ENCODE measurements at places on chromosomes 16 and 17.

GRCh38 chr17:33667052-33667509 lies 374.0 kb upstream of the ASIC2 start:
- no peak for DNase-seq

DNA sequence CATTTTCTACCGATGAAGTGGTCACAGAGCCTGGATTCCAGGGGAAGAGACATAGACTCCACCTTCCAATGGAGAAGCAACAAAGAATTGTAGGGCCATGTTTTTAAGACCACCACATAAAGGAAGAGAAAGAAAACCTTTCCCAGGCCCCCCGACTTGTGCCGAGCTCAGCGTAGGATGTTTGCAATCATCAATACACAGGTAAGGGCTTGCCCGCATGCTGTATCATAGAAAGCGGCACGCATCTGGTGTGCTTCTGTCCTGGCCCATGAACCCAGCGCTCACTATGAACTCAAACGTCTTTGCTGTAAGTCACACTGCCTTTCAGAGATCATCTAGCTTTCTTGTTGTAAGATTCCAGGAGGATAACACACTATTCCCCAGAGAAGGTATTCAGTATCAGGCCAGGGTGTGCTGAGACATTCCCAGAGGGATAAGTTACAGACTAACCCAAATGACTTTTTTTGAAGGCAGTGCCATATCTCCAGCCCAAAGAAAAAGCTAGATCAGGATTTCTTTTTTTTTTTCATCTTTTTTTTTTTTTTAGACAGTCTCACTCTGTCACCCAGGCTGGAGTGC lies 79.5 kb upstream of the RPL38 start:
- DNase-seq, result no peak

DNA sequence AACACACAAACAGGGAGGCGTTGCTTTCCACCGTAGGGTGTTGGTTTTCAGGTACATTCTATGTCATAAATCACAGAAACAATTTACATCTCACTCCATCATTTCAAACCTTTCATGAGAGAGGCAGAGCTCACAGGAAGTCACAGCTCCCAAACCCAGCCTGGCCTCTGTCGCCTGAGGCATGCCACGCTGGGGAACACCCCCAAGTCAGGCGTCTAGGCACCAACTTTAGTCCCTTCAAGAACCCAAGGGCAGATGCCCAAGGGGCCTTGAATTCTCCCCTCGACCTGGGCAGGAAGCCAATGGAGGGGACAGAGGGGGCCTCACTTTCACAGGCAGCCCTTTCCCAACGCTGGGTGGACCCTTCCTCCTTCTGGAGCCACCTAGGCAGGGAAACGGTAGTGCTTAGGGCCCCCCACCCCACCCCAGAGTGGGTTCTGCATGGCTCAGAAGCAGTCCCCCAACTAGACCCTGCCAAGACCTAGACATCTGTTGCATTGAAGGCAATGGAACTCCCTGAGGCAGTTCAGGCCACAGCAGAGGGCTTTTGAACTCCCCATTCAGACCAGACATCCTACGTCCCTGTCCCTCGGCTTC lies 10.6 kb downstream of the TBX4 start:
- DNase-seq, result no peak

GRCh38 chr17:81660441-81660840 lies 4.1 kb upstream of the PDE6G start:
- DNase-seq, result no peak

DNA sequence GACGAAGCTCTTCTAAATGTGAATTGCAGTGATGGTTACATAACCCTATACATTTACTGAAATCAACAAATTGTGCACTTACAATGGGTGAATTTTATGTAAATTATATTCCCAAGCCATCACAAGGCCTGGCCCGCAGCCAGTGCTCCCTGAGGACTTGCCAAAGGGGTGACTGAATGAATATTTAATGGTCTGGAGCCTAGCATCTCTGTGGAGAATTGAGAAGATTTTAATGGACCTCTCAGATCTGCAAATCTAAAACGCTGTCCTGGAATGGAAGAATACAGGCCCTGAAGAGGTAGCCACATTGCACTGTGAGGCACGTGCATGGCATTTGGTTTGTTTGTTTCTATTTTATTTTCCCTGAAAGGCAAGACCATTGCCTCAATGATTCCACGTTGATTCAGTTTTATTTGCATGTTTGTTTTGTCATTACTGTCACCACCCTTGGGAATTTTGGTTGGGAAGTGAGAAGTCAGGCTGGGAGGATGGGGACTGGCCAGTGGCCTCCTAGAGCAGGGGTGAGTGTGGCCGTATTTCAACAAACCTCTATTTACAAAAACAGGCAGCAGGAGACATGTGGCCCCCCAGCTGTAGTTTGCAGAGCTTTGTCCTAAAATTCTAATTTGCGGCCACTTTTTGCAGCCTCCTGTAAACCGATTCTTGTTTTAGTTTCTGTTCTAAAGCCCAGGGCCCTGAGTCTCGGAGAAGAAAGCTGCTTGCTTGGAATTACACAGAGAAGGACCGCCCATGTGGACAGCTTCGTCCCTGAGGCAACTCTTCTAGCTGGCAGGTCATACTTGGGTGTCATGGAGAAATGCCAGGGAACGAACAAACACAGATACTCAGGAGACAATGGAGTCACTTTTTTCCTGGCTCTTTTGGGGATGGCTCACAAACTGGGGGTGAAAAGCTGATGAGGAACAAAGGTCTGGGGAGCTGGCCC lies 40.5 kb upstream of the GCSH start:
- no peak for DNase-seq

GRCh38 chr17:75842411-75842810 lies 1.8 kb downstream of the UNC13D start:
- no peak for DNase-seq

- DNase-seq, result no peak
Measured at GRCh38 chr16:23141959-23142740, 7.1 kb downstream of the USP31 start.

DNA sequence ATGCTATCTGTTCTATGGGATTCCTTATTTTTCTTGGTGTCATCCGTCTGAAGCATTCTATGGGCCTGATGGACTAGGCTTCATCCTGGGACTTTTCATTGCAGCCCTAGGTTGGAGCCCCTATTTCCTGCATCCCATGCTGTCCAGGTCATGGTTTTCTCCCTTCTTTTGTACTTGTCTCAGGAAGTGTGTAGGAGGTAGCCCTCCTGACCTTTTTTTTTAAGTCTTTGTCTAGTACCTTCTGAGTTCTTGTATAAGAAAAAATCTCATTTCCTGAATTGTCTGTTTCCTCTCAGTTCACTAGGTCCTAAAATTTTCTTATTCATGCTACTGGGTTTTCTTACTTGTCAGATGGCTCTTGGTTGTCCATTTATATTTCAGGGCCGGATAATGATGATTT lies 6.0 kb downstream of the NDEL1 start:
- no peak for DNase-seq

DNA sequence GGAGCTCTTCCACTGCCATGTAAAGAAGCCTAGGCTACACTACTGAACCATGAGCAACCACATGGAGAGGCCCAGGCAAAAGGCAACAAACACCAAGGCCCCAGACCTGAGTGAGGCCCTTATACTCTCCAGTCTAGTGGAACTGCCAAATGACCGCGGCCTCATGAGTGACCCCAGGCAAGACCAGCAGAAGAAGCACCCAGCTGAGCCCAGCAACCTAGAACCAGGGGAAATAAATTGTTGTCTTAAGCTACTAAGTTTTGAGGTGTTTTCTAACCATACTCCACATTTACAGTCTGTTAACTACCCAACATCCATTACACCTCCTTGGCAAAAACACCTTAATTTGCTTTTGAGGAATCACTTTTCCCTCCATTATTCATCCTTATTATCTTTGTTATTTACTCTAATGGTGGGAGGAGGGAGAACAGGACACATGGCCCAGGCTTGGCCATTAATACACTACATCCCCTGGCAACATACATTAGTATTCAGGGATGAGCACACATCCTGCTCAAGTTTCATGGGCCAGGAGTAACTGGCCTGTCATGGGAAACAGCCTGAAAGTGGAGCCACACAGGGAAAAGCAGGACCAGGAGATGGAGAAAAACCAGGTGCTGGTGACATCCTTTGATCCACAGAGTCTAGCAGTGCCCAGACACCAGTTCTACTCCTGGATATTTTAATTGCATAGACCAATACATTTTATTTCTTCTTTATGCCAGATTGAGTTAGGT lies 26.2 kb downstream of the SLC39A11 start:
- DNase-seq, result no peak

- no peak for DNase-seq
Measured at GRCh38 chr16:89452925-89453324, 37.4 kb downstream of the ANKRD11 start.

DNA sequence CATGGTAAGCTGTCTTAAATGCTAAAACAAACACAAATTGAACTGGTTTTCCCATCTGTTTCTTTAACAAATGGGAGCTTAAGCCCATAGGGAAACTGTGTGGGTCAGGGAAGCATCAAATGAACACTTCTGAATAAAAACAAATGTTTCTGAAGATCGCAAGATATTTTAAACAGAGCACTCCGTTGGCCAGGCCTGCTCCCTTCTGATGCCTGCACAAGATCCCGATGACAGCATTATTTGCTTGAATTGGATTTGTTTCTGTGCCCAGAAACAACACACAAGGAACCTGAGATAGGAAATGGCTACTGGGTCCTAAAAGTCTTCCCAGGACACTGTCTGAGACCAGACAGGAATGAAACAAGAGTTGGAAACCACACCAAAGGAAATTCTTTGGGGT lies 425.8 kb upstream of the ZFHX3 start:
- DNase-seq, result no peak

Measured in NCI-H187 treated with DMSO at 0.1 percent for 48 hours (cell line).